ENCODE measurements at places on chromosomes 2 and 18.

DNA sequence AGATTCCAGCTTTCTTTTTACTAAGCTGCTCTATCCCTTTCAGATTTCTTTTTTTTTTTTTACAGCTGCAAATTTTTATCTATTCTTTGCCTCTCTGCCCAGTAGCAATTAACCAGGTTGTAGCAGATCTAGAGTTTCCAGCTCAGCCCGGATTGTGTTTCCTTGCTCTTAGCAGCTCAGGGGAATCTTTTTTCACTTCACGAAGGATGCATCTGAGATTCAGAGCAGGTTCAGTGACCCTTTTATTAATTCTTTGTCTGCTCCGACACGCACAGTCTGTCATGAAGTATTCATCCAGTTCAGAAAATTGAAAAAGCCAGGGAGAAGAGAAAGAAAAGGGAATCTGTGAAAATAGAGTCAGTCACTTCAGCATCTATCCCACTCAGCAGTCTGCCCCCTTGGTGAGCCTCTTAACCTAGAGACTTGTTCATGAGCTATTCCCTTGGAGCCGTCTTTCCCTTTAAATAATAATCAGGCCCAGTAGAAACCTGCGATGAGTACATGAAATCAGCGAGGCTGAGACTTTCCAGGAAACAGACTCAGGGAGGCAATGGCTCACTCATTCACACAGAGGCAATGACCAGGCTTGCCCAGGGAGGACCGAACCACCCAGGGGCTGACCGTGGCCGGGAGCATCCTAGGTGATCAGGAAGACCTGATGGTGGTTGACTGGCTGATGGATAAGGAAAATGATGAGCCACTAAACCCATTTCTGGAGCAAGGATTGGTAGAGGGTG is 103.4 kb upstream of the ITGA6 start:
- no peaks in the 10 kb centered on the region for H3K36me3 ChIP-seq
- H3K27me3 ChIP-seq, result peaks cover 18% of the 10 kb centered on the region
- no peak overlapping the region for H3K4me3 ChIP-seq
- DNase-seq, result no peak
- no peaks in the 10 kb centered on the region for H3K4me1 ChIP-seq

DNA sequence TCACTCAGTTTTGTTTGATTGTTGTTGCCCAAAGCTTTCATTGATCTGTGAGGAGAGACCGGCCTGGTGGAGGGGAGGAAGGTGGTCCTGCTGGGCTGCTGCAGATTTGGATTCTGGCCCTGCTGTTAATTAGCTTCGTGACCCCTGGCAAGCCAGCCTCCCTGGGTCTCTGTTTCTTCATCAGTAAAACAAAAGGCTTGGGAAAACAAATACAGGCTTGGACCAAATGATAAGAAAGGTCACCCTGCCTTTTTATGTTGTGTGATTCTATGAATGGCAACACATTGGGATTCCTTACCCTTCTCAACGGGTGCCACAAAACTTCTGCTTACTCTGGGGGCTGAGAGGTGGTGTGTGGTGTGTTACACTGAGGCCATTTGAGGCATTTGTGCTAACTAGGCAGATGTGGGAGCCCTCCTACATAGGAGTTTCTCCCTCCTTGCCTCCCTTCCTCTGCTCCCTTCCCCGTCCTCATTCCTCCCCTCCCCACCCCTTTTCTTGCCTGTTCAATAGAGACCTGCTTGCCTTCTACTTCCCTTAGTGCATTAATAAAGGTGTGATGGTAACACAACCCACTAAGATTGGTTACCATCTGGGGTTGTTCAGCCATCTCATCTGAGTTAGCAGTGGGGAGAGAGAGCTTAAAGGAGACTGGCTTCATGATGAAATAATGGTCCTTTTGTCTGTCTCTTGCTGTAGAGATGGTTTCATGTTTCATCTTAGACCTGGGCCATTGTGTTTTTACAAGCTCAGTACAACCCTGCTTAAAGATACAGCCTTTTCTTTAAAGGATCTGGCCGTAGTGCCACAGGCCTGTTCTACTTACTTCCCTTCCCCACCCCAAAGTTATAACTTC is 96.2 kb downstream of the TANC1 start:
- no peak for DNase-seq
- no peak overlapping the region for H3K27ac ChIP-seq

DNA sequence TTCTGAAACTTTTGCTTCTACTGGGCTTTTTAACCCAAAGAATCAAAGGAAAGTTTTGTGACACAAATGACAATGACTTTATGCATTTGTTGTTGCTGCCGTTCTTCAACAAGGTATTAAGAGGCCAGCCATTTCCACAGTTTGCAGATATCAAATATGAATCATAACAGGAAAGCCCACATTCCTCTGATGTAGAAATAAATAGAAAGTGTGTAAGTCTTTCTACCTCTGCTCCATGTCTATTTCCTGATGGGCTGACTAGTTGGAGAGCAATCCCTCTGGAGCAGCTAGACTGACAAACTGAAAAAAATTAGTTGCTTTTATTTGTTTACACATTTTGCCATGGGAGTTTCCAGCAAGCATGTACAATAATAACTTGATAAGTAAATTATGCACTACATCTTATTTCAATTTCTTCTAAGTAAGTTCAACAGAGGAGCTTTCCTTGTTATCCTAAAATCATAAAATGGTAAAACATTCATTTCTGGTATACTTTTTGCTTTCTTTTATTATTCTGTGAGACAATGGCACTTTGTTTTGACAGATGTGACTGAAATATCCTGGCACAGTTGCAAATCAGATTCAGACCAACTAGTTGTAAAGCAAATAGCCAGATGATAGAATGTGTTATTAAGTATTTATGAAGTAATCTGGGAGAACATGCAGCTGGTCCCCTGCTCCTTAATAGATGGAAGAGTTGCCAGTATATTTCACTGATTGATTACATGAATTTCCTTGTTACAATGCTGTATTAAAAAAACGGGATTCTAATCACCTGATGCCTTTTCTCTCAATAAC is 266.7 kb downstream of the METTL4 start:
- no peaks in the 10 kb centered on the region for H3K36me3 ChIP-seq
- DNase-seq, result no peak
- no peak overlapping the region for H3K4me3 ChIP-seq
- H3K27ac ChIP-seq, result no peak overlapping the region
- H3K4me1 ChIP-seq, result no peaks in the 10 kb centered on the region
- peaks cover 9% of the 10 kb centered on the region for H3K27me3 ChIP-seq

DNA sequence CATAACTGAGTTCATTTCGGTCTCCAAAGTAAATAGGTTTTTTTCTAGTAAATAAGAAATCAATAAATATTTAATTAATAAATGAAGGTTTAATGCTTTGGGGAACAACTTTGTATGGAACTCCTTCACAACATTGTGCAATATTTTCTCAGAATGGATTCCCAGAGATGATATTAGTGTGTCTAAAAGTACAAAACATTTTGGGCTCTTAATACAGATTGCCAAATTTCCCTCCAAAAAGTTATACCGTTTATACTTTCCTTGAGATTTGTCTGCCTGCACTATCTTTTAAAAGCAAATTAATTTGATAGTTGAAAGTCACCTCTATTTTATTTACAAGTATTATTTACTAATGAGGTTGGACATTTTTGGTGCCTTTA is 151.8 kb downstream of the FAM161A start:
- H3K27ac ChIP-seq, result no peak overlapping the region
- H3K4me3 ChIP-seq, result no peak overlapping the region
- peaks cover 8% of the 10 kb centered on the region for H3K27me3 ChIP-seq
- H3K4me1 ChIP-seq, result no peaks in the 10 kb centered on the region
- H3K36me3 ChIP-seq, result no peaks in the 10 kb centered on the region

GRCh38 chr2:126885751-126886210 is 12.9 kb upstream of the TEX51 start:
- H3K27ac ChIP-seq, result no peak overlapping the region
- H3K4me3 ChIP-seq, result no peak overlapping the region
- peaks cover 24% of the 10 kb centered on the region for H3K27me3 ChIP-seq

DNA sequence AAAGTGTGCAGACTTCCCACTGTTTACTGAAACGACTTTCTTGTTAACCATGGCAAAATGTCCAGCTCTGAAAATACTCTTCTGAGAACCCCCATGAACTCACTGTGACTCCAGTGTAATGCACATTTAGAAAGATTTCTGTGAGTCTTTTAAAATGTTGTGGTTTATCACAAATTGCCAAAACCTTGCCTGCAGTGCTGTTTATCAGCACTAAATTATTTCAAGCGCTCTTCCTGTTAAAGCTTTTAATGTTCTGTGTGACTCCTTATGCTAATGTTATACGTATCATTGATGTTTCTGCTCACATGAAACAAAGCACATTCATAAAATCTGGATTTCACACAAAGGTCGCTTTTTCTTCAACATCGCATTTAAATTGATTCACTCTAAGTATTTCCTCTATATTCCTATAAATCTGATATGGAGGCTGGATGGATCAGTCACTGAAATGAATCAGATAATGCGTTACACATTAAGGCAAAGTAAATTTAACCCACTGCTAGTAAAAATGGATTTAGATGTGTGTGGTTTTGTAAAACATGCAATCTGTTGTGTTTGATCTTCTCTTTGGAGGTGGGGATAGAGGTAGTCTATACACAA is 521.2 kb downstream of the NYAP2 start:
- H3K27ac ChIP-seq, result no peak overlapping the region
- no peaks in the 10 kb centered on the region for H3K36me3 ChIP-seq
- H3K4me3 ChIP-seq, result no peak overlapping the region
- H3K4me1 ChIP-seq, result no peaks in the 10 kb centered on the region
- no peak for DNase-seq

DNA sequence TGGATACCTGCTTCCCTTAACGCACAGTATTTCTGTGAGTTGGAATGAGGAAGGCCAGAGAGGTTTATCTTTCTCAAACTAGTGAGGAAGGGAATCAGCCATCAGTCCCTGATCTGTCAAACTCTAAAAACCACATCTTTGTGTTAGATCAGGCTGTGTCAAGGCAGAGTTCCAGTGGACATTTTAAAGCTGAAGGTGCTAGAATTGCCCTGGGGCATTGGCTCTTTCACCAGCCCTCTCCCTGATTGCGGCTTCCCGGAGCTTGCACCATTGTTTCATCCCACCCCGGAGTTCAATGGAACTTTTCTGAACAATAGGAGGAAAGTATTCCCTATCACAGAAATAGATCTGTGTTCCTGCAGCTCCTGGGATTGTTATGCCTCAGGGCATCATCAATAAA is 110.2 kb downstream of the RNF144A start:
- H3K36me3 ChIP-seq, result peaks cover 59% of the 10 kb centered on the region
- H3K27me3 ChIP-seq, result no peaks in the 10 kb centered on the region
- DNase-seq, result no peak
- peaks cover 19% of the 10 kb centered on the region for H3K4me1 ChIP-seq
- H3K27ac ChIP-seq, result peak overlapping the region; percentile 9

DNA sequence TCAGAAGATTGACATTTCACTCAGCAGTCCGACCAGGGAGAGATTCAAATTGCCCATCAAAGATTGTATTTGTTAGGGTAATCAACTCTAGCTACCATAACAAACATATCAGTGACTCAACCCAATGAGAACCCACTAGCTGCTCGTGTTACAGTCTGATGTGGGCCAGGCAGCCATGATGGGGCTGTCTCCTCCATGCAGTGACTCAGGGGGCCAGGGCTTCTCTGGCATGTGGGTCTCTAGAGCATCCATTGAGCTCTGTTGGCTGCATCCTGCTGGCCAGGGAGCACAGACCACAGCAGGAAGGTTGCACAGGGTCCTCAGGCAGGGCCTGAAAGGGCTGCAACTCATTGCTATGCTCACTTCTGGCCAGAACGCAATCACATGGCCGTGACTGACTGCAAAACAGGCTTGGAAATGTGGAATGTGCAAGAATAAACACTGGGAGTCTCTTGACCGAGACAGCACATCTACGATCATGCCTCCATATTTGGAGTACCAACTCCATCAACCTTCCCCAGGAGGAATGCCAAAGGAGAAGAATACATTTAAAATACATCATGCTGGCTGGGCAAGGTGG is 216.8 kb downstream of the EIPR1 start:
- H3K36me3 ChIP-seq, result peaks cover 18% of the 10 kb centered on the region
- H3K27ac ChIP-seq, result no peak overlapping the region
- no peak overlapping the region for H3K4me3 ChIP-seq
- no peaks in the 10 kb centered on the region for H3K4me1 ChIP-seq

- H3K36me3 ChIP-seq, result no peaks in the 10 kb centered on the region
- H3K27me3 ChIP-seq, result no peaks in the 10 kb centered on the region
- H3K4me1 ChIP-seq, result no peaks in the 10 kb centered on the region
- H3K27ac ChIP-seq, result no peak overlapping the region
Measured at GRCh38 chr18:66895631-66896030, 291.7 kb upstream of the CDH19 start.

- H3K4me3 ChIP-seq, result peak overlapping the region; percentile 85
- H3K27me3 ChIP-seq, result peaks cover 4% of the 10 kb centered on the region
- DNase-seq, result no peak
- H3K4me1 ChIP-seq, result peaks cover 43% of the 10 kb centered on the region
Measured at GRCh38 chr18:63316612-63317555, 2.7 kb downstream of the BCL2 start.

DNA sequence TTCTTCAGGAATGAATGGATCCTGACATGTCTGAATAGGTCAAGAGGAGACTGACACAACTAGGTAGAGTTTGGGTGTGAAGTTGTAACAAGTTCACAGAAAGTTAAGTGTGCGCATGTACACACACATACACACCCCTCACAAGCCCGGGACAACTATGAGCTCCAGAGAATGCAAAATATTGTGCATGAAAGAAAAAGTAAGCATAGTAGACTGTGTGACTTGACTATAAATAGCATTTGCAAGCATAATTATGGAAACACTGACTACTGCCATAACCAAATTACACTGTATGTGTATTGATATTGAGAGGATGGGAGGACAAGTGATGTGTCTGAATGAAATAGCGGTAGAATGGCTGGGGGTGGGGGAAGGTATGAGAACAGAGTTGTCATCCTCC is 157.1 kb upstream of the NCK2 start:
- H3K27me3 ChIP-seq, result no peaks in the 10 kb centered on the region
- H3K4me1 ChIP-seq, result peaks cover 20% of the 10 kb centered on the region
- H3K4me3 ChIP-seq, result no peak overlapping the region
- no peaks in the 10 kb centered on the region for H3K36me3 ChIP-seq
- H3K27ac ChIP-seq, result no peak overlapping the region
- no peak for DNase-seq

GRCh38 chr2:211745295-211746097 is 793.1 kb downstream of the ERBB4 start:
- no peak overlapping the region for H3K4me3 ChIP-seq
- no peaks in the 10 kb centered on the region for H3K36me3 ChIP-seq
- no peaks in the 10 kb centered on the region for H3K27me3 ChIP-seq
- peak; percentile 29 for DNase-seq
- H3K27ac ChIP-seq, result no peak overlapping the region

DNA sequence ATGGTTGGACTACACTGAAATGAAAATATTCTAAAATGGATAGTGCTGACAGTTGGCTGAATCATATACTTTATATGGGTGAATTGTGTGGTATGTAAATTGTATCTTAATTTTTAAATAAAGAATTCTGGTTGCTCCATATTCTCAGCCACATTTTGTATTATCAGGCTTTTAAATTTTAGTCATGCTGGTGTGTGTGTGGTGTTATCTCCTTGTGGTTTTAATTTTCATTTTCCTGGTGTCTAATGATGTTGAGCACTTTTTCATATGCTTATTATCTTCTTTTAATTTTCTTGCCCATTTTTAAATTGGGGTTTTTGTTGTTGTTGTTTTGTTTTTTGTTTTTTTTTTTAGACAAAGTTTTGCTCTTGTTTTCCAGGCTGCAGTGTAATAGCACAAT is 3.8 kb upstream of the HIBCH start:
- no peak overlapping the region for H3K27ac ChIP-seq
- H3K36me3 ChIP-seq, result peaks cover 3% of the 10 kb centered on the region
- no peak overlapping the region for H3K4me3 ChIP-seq
- peaks cover 29% of the 10 kb centered on the region for H3K4me1 ChIP-seq

All from activated naive CD4-positive, alpha-beta T cell treated with anti-CD3 and anti-CD28 coated beads, Interleukin-2, amount 10 ng/mL, durations not matched to agents 7 days and 5 days (primary cell).